ENCODE measurements at places on chromosomes 7 and 10.

- DNase-seq: no peak
Measured at GRCh38 chr10:119296703-119297102, 89.3 kb downstream of the GRK5 start.

GRCh38 chr7:154672659-154673415, 330.1 kb downstream of the PAXIP1 start:
- no peak for DNase-seq

DNA sequence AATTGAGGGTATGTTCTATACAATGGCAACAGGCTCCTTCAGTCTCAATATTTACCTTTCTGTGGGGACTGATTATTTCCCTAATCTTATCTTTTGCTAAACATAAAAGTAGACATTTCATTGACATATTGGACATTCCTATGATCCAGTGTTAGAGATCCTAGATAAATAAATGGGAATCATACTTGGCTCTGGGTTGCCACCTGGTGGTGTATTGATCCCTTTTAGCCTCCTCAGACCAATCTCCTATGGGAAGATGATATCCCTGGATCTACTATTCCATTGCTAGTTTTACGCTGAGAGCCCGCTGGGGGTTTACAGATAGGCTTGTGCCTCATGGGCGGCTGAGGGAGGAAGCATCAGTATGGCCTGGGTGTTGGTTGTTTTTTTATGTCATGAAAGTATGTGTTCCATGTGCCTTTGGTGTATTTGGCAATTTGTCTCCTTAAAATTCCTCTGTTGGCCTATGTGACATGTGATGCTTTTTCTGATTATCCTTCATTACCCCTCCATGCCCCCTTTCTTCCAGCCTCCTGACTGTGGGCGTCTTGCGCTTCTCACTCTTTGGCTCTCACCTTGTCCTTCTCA, 18.8 kb downstream of the CELF2 start:
- DNase-seq: no peak

DNA sequence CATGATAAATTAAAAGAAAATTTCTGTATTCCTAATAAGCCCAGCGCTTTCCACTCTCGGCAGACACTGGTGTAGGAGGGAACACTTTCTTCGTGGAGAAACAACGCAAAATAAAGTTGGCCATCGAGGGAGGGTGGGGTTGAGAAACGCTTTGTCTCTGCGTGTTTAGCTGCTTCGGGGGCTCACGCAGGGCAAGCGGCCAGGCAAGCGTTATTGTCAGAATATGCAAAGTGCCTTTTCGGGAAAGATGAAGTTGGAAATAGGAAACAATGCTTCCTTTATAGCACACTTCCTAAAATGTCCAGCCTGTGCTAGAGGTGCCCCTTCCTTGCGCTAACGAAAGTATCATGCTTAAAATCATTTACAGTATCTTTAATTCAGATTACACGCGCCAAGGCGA, 1.9 kb upstream of the EBF3 start:
- DNase-seq: no peak

GRCh38 chr10:114103284-114103683, 59.6 kb downstream of the ADRB1 start:
- DNase-seq: no peak

- no peak for DNase-seq
Measured at GRCh38 chr10:71231206-71231605, 18.8 kb downstream of the UNC5B start.

- no peak for DNase-seq
Measured at GRCh38 chr10:116877391-116877790, 28.1 kb downstream of the ENO4 start.

GRCh38 chr7:103343758-103344452, 662 bp downstream of the DNAJC2 start:
- peak; percentile 15 for DNase-seq

GRCh38 chr10:97494863-97495506, 3.2 kb downstream of the MMS19 start:
- no peak for DNase-seq

DNA sequence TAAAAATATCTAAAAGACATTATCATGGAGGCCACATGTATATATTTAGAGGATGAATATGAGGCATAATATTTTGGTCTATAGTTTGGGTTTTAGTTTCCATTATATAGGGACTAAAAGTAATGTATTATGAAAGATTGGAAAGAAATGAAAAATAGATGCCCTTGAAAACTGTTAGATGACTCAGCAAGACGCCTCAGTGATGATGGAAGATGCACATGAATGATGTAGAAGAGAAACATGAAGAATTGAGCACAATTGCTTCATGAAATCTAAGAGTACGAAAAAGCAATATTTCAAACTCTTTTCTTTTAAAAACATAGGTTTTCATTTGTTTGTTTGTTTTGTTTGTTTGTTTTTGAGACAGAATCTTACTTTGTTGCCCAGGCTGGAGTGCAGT, 89.8 kb downstream of the ARL4A start:
- no peak for DNase-seq

Data from GM12891 (cell line).